GM12864 (cell line): ENCODE measurements at places on chromosomes 4 and X.

DNA sequence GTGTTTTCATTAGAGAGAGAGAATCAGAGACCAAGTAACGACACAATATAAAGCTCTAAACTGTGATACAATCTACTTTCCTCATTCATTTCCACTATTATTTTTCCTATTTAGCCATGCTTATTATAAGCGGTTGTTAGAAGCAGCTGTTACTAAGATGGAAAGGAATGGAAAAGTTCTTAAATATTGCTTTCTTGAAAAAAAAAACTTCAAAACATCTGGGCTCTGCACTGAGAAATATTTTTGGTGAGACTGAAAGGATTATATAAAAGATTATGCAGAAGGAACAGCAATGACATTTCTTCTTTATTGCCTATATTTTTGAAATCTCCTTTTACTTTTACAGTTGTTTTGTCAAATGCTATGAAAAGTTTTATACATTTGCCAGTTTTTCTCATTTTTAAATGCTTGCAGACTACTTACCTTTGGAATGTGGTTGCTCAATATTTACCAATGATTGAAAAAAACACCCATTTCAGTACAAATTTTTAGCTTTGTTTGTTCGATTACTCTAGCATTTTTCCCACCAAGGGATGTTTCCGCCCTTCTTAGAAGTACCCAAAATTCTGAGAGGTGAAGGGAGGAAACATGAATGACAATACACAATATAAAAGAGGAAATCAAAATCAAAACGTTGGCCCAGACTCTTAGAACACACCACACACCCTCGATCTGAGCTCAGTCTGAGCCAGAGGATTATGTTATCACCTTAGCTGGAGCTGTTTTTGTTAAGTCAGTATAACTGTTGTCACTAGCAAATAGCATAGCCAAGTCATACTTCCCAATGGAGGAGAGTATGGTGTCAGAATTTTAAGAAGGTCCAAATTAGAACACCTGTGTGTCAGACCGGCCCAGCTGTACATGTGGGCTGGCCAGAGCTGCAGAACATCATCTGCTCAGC, 18.4 kb downstream of the DKK2 start:
- no peak for DNase-seq

GRCh38 chr4:142091085-142091513, 454.7 kb downstream of the IL15 start:
- no peak for DNase-seq

DNA sequence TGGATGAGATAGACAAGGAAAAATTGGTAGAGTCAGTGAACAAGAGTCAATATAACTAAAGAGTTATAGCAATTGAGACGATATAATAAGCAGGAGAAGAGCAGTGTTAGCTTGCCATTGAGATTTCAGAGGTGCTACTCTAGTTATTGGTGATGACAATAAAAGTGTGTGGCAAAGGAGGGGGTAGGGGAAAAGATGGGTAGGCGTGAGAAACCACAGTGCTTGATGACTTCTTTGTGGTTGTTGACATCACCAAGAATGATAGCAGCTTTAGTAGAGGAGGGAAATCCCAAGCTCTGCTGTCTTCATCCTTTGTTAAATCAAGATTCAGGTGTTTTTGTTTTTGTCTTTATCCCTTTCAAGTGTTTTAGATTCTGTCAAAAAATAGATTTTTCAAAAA, 179.9 kb upstream of the PPP3CA start:
- peak; percentile 10 for DNase-seq

GRCh38 chrX:129721870-129722269, 16.9 kb upstream of the XPNPEP2 start:
- no peak for DNase-seq

GRCh38 chrX:68994891-68995255, 166.1 kb downstream of the EFNB1 start:
- DNase-seq: no peak

GRCh38 chr4:73606465-73606974, 13.7 kb downstream of the RASSF6 start:
- peak; percentile 47 for DNase-seq
